ENCODE measurements at places on chromosomes 11 and 22.

- no peak for DNase-seq
Observed at GRCh38 chr22:37012262-37012904, 6.9 kb downstream of the TST start.

GRCh38 chr22:46574993-46575910 lies 37.8 kb upstream of the CELSR1 start:
- no peak for DNase-seq

GRCh38 chr11:8913961-8914660 lies 3.1 kb downstream of the AKIP1 start:
- peak; percentile 28 for DNase-seq

GRCh38 chr11:70141486-70142220 lies 61.4 kb upstream of the FADD start:
- no peak for DNase-seq

DNA sequence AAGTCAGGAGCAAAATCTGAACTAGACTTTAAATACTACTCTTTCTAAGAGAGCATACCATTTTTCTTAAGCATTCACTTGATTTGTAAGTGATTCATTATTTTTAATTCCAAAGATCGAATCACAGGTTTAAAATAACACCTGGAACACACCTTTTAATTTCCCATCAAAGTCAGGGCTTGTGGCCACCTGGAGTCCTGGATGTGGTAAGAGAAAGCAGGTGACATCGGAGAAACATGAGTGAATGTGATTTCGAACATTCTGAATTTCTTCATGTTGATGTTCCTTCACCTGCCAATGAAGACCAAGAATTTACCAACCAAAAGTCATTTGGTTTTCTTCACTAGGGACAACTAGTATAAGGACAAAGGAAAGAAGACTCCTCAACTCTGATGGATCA lies 28.0 kb downstream of the ATL3 start:
- DNase-seq = no peak

DNA sequence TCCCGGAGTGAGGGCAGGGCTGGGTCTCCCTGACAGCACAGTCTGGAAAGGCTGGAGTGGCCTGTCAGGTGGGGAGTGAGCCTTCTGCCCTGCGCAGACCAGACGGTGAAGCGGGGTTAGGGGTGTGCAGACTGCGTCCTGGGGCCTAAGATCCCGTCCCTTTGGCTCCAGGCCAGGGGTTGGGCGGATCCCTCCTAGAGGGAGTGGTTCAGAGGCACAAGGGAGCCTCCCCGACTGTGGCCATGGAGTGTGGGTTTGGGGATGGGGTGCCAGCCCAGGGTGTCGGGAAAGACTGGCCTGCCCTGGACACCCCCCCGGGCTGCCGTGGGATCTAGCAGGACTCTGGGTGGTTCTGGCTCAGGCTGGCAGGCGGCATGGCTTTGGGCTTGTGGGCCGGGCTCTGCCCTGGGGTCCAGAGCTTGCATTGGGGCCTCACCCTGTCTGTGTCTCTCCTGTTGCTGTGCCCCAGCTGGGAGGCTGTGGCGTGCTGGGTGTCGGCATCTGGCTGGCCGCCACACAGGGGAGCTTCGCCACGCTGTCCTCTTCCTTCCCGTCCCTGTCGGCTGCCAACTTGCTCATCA lies 19.5 kb downstream of the TSPAN4 start:
- no peak for DNase-seq

DNA sequence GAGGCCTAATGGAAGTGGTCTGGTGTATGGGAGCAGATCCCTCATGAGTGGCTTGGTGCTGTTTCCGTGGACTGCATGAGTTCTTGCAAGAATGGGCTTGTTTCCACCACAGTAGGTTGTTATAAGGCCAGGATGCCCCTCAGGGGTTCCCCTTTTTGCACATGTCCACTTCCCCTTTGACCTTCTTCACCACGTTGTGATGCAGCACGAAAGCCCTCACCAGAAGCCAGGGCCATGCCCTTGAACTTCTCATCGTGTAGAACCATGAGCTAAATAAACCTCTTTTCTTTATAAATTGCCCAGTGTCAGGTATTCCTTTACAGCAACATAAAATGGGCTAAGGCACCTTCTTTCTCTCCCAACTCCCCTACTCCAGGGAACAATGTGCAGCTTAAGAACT lies 2.8 kb upstream of the NARS2 start:
- DNase-seq = no peak

DNA sequence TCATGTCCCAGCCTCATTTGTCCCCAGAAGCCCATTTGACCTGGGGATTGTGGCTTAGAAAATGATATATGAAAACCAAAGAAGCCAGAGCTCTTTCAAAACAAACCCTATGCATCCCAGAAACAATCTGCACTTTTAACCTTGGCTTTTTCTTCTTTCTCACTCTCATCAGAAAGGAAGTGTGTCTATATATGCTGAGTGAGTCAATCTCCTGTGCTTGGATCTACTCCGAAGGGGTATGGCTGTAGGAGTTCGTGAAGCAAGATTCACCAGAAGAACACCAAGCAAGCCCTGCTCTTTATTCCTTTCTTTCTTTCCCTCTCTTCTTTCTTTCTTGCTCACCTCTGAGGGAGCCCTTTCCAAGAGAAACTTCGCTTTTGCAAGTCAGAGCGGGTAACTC lies 636 bp downstream of the PAMR1 start:
- no peak for DNase-seq

DNA sequence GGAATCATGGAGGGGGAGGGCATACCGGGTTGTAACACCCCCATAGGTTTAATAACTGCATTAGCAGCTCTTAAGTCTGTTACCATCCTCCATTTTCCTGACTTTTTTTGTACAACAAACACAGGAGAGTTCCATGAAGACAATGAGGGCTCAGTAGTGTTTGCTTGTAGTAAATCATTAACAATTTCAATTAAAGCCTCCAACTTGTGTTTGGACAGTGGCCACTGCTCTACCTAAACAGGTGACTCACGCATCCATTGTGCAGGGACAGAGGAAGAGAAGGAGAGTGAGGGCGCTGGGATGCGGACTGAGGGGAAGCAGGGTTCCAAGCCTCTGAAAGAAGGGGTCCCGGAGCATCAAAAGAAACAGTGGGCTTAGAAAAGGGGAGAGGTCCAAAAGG lies 21.3 kb upstream of the MTNR1B start:
- DNase-seq = no peak
